ENCODE measurements at places on chromosomes 7 and 10.

DNA sequence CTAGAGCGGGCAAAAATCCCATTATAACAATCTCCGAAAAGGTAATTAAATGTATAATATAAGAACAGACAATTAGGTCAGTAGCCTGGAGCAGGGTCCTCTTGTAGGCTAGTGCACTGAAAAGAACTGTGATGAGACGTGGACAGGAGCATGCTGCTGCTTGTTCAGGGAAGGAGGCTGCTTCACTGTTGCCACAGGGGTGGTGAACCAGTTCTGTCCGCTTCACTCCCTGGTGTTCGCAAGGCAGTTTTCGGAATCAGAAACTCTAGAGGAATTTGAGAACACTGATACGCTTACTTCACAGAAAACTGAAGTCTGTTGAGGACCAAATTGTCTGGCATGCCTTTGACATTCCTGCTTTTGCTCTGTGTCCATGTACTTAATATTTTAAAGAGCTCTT, 17.4 kb downstream of the ZNRF2 start:
- DNase-seq, result no peak

- no peak for DNase-seq
These were observed 12.3 kb upstream of the PLXNA4 start for GRCh38 chr7:132588596-132588995.

DNA sequence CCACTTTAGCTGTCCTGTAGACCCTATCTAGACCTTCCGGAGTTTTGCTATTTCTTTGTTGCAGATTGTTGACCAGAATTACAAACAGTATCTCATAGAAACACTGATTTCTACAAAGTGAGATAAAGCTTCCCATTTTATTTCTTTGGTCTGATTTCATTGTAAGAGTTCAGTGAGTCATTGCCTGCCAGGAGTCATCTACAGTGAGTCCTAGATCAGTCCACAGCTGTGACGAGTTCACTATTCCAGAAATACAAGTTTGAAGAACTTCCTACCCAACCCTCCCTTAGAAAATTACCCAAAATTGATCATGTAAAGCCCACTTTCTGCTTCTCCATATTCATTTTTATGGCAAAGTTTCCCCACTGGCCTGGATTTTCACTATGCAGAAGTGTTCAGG, 905.5 kb downstream of the CNTNAP2 start:
- no peak for DNase-seq

DNA sequence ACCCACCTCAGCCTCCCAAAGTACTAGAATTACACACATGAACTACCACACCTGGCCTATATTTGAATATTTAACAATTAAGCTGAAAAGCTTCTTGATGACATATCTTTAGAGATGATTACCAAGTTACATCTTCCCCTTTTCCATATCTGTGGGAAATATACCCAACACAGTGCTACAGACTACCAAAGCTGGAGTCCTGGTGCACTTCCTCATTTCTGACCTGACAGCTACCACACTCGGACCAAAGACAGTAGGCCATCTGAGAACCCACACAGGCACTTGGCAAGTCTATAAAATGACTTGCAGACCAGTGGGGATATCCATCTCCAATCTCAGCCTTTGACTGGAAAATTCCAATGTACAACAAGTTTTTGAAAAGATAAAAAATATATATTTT, 270.4 kb upstream of the KLF14 start:
- DNase-seq, result no peak

GRCh38 chr10:1169981-1170866, 114.0 kb downstream of the WDR37 start:
- no peak for DNase-seq

DNA sequence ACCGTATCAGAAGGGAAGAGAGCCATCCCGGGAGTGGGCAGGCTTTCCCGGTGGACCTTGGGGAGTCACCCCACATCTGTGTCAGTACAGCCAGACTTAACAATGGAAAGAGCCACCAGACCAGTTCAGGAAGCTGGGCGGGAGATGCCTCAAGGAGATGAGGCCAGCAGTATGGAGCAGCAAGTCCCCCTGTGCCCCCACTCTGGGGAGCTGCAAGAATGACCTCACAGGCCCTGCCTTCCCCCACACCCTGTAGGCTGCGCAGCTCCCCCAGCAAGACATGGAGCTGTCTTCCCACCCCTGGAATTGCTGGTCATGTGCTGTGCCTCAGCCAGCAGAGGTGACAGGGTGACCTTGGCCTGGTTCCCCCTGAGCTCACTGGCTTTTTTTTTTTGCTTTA, 76.8 kb upstream of the INSIG1 start:
- no peak for DNase-seq

DNA sequence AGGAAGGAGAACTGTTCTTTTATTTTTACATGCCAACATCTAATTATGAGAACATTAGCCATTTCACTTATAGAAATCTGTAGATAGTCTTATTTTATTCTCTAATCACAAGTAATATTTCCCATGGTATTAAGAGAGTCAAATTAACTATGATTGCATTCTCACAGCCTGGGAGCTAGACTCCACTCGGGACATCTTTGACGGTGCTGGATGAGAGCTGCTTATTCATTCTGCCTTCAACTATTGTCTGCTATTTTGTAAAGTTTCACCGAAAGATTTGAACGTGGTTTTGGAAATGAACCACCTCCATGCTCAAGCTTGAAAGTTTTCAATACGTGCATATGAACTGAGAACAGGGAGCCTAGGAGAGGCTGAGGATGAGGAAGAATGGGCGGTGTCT, 264.3 kb upstream of the KLF6 start:
- DNase-seq, result no peak
